GM10248 (cell line): ENCODE measurements at places on chromosomes 11 and 22.

GRCh38 chr11:72776117-72776843 lies 17.6 kb downstream of the STARD10 start:
- no peak for DNase-seq

- DNase-seq, result no peak
Observed at GRCh38 chr11:17600316-17601255, 53.5 kb downstream of the OTOG start.

DNA sequence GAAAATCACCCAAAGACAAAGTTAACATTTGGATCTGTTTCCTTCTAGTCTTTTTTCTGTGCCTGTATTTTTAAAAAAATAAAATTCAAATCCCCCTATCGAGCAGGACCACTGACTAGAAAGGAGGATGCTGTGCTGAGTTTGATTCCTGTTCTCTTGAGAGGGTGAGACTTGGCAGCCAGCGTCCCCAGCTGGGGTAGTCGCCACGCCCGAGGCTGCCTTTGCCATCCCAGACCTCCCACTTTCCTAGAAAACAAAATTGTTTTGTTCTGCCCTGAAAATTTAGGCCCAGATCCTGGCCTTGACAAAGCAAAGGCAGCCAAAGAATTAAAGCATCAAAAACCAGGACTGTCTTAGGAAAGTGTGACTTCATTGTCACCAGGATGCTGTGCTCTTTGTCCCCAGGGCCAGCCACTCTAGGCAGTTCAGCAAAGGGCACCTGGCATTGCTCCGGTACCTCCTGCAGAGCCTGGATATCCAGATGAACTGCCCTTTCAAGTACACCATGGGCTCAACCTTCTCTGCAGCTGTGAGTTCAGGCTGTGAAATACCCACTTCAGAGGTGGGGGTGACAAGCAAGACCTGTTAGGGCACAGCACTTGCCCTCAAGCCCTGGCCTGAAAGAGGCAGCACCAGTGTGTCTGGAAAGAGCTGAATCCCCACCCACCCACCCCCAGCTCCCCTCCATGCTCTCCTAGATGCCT lies 44.6 kb downstream of the KCNQ1OT1 start:
- no peak for DNase-seq

GRCh38 chr11:64305691-64306562 lies 603 bp downstream of the ESRRA start:
- peak; percentile 49 for DNase-seq

GRCh38 chr11:57752954-57753353 lies 1.3 kb upstream of the BTBD18 start:
- no peak for DNase-seq

DNA sequence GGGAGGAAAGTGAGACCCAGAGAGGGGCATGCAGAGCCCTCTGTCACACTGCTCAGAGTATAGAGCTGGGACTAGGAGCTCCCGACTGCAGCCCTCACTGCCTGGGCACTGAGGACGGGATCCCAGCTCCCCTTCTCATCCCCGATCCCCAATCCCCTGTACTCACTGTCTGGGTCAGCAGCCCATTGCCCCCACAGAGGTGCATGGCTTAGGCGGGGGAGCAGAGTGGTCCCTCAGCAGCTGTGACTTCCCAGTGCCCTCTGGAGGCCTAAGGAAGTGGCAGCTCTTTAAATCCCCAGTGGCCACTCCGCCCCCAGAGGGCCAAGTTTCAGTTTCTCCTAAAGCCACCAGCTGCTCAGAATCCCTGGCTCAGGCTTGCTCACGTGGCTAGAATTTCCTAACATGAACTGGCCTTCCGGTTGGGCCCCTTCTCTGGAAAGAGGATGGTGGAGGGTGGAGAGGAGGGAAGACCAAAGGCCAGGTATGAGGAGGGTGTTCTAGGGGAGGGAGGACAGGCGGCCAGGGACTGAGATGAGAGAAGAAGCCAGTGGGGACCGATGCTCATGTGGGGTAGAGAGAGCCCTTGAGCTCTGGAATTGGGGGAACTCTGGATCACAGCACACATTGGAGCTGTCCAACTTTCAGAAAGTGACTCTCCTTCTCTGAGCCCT lies at the start of gene BATF2:
Gene BATF2, minus strand, starts transcription at position 262 of the 671 bp plus-strand sequence. Its CDS starts 57 bp downstream, at position 205.
- DNase-seq, result peak; percentile 62

GRCh38 chr11:125938418-125938817 lies 7.4 kb upstream of the VSIG10L2 start:
- no peak for DNase-seq

DNA sequence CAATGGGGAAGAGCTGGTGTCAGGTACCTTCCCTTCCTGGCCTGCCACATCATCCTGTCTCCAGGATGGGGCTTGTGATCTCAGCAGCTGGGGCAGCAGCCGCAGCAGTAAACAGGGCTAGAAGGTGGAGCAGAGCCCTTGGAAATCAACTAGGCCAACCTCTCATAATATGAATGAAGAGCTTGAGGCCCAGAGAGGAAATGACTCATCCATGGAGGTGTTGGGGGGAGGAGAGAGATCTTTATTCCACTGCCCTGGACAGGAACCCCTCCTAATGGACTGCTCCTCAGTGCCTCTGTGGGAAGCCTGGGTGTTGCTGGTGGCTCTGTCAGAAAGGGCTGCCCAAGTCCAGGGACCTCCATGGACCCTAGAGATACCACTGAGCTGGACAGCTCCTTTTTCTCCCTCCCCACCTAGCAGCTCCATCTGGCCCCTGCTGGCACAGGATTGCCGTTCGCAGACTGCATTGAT lies 111.8 kb downstream of the OSBP2 start:
- DNase-seq, result no peak

GRCh38 chr11:57459164-57460021 lies 935 bp upstream of the RTN4RL2 start:
- DNase-seq, result peak; percentile 32

GRCh38 chr11:66326261-66327111 lies 9.6 kb upstream of the CD248 start:
- no peak for DNase-seq

DNA sequence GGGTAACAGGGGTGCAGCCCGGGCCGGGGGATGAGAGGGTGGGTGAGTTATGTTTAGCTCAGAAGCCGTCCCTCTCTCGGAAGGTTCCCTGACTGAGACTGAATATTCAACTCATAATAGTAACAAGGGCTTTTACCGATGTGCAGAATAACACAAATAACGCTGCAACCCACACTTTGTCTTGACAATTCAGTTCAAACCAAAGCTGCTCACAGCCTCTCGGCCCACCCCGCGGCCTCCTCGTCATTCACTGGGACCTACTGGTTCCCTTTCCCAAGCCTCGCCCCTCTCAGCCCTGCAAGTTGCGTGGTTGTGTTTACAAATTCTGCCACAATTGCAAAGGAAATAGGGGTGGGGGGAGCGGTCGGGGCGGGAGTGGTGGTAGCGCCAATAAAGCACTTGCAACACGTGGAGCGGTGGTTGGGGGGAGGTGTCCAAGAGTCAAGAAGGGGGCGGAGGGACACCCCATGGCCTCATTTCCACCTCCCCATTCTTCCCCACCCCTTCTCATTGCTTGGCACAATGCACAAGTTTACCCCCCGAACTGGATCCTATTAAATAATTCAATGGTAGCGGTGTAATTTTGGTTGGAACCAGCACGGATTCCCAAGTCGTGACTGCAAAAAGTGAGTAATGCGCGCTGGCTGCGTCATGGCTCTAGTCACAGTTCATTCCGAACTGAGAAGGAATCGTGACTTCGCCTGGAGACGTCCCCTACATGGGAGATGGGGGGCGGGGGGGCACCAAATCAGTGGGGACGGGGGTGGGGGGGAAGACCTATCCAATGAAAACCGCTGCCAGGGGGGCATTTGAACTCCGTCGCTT lies 102.0 kb upstream of the HSD17B12 start:
- no peak for DNase-seq

GRCh38 chr11:62000539-62001446 lies 33.4 kb upstream of the FTH1 start:
- DNase-seq, result no peak

DNA sequence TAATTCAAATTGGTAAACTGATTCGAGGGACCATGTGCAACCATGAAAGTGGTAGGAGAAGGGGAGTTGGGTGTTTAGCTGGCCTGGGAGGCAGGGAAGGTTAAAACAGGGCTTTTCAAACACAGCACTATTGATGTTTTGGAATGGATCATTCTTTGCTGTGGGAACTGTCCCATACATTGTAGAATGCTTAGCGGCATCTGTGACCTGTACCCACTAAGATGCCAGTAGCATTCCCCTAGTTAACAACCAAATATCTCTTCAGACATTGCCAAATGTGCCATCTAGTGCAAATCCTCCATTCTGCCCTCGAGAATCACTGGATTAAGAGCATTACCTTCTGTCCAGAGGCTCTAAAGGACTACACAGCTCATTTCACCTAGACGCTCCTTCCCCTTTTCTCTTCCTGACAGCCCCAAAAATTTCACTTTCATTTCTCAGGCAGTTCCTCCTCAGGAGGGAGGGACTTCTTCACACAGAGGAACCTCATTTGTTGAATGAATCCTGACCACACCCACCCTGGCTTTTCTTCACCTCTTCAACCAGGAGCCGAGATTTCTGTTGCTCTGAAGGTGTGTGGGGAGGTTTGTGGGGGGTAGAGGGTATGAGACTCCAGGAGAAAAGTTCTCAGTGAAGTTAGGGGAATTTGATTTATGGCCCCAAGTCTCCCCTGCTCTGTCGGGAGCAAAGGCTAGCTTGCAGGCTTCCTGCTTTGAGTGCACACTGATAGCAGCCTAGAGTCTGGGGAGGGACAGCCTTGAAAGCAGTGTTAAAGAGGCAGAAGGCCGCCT lies at the start of gene TRIM34:
Gene TRIM34, plus strand, starts transcription at position 513 of the 791 bp plus-strand sequence. CDS start 7,331 bp downstream, outside the sequence.
- peak; percentile 88 for DNase-seq

DNA sequence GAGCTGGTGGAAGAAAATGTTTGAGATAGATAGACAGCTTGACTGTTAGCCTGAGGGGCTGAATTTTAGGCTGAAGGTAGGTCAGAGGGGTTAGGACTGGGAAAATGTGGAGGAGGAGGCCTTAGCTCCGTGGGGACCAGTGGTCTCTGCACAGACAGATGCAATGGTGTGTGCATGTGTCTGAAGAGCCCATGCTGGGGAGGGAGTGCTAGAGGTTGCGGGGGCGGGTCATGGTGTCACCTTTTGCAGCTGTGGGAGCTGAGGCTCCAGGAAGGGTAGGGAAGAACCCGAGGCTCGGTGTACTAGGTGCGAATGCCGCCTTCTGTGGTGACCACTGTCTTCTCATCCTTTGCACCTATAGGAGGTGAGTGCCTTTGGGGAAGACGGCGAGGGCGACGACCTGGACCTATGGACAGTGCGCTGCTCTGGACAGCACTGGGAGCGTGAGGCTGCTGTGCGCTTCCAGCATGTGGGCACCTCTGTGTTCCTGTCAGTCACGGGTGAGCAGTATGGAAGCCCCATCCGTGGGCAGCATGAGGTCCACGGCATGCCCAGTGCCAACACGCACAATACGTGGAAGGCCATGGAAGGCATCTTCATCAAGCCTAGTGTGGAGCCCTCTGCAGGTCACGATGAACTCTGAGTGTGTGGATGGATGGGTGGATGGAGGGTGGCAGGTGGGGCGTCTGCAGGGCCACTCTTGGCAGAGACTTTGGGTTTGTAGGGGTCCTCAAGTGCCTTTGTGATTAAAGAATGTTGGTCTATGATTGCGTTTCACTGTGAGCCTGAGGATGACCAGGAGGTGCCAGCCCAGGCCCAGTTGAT lies 1.6 kb downstream of the SDF2L1 start:
- no peak for DNase-seq

GRCh38 chr22:33438273-33438672 lies 380.1 kb upstream of the SYN3 start:
- no peak for DNase-seq

GRCh38 chr11:135046986-135047385 lies 634.9 kb upstream of the B3GAT1 start:
- DNase-seq, result no peak

GRCh38 chr22:39814899-39815298 lies 78.7 kb downstream of the ENTHD1 start:
- DNase-seq, result no peak

- no peak for DNase-seq
Observed at GRCh38 chr22:31400023-31400397, 606 bp downstream of the DRG1 start.

DNA sequence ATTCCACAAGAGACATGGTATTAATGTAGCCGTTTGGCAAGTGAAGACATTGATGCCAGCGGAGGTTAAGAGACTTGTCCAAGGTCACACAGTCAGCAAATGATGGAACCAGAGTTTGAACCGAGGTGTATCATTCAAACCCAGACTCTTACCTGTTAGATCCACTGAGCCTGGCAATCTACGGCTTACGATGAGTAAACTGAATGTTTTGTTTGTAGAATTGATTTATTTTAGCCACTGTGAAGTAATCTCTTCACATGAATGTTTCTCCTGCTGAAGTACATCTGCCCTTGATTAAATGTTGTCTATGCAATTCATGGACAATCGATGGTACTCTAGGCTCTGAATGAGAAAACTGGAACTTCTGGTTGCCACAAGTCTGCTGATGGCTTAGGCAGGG lies 155.5 kb upstream of the NAV2 start:
- DNase-seq, result no peak

- no peak for DNase-seq
Observed at GRCh38 chr22:43505423-43505822, 93.6 kb downstream of the MPPED1 start.

GRCh38 chr11:67434395-67434881 lies 3.0 kb downstream of the PTPRCAP start:
- DNase-seq, result no peak

DNA sequence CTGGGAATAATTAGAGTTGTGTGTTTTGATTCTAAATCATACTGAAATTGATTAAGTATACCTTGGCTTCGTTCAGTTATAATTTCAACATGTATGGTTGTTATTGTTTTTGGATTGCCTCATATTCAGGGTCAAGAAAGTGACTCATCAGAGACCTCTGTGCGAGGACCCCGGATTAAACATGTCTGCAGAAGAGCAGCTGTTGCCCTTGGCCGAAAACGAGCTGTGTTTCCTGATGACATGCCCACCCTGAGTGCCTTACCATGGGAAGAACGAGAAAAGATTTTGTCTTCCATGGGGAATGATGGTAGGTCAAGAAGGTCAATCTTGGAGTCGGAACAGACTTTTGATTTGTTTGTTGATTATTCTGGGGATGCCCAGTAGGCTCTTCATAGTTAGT lies 40.4 kb downstream of the KMT2A start:
- DNase-seq, result no peak

- DNase-seq, result no peak
Observed at GRCh38 chr22:40014667-40015248, 20.0 kb downstream of the FAM83F start.

GRCh38 chr22:42682113-42682851 lies 33.1 kb upstream of the CYB5R3 start:
- DNase-seq, result no peak

DNA sequence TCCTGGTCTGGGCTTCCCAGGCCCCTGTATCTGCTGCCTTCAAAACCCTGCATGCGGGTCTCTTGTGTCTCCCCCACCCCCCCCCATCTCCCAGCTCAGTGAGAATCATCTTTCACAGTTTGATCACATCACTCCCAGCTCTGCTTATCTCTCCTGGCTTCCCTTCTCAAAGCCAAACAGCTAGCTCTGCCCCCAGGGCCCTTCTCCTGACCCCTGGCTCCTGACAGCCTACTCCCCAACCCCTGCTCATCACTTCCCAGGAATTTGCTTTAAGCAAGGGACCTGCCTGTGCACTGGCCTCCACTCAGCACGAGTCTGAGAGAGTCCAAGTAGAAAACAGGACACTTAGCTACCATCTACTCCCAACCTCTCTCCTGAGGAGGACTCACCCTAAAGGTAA lies 342.7 kb downstream of the TENM4 start:
- no peak for DNase-seq

GRCh38 chr11:108206171-108206570 lies 16.3 kb downstream of the NPAT start:
- DNase-seq, result no peak

GRCh38 chr11:113684496-113684895 lies 21.6 kb downstream of the TMPRSS5 start:
- no peak for DNase-seq

GRCh38 chr11:70538641-70539359 lies 140.5 kb downstream of the CTTN start:
- DNase-seq, result no peak
